ENCODE measurements at places on chromosomes 3 and 15.

DNA sequence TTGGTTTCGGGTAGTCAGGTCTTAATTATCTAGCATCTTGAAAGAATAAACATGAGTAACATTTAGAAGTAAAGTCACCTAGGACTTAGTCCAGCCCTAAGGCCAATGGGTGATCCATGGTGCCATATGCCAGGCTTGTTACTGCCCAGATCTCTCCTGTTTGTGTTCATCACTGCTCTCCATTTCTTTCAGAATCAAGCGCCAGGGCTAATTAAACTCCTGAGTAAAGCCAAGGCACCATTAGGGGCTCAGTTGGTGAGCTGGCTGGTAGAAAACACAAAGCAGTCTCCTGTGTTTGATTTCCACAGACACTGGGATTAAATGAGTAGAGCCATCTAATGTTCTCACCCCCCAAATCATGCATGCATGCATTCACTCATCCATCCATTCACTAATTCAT, 11.3 kb downstream of the CYP19A1 start:
- no peak for DNase-seq

GRCh38 chr15:60649845-60650548, 171.1 kb upstream of the ICE2 start:
- no peak for DNase-seq

GRCh38 chr3:133532951-133533350, 40.5 kb upstream of the CDV3 start:
- DNase-seq: no peak

GRCh38 chr15:51861557-51862359, 32.3 kb downstream of the TMOD3 start:
- DNase-seq: no peak

Data from hypothalamus (tissue), 51 donors.